Fibroblast of mammary gland (primary cell): ENCODE measurements at places on chromosomes 12 and 14.
A peak's percentile ranks its signal among the peaks of the same experiment; 100 is the strongest.

DNA sequence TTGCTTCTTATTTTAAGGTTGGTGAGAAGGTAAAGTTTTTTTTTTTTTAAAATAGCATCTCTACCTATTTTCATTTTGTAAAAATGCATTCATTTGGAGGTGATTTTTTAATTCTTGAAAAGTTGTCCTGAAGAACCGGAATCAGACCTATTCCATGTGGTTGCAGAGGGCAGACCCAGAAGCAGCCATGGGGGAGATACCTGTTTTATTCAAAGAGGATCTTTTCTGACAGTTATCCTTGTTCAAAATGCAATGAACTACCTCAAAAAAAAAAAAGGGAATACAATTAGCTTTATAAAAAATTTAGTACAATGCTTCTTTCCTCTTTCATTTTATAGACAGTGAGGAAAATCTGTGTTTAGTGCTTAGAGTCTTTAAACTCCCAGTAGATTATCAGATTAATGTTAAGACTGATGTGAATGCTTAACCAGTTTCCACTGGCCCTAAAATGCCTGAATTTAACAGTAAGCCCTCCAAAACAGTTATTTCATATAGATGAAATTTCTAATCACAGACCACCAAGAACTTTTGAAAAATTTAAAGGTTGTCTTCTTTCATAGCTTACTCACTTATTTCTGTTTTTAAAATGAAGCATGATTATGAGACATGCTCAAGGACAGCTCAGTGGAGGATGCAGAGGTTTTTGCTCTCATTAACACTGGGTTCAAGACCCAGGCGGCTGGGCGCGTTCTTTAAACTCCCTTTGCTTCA is 8.6 kb upstream of the NEMF start:
- DNase-seq: no peak

DNA sequence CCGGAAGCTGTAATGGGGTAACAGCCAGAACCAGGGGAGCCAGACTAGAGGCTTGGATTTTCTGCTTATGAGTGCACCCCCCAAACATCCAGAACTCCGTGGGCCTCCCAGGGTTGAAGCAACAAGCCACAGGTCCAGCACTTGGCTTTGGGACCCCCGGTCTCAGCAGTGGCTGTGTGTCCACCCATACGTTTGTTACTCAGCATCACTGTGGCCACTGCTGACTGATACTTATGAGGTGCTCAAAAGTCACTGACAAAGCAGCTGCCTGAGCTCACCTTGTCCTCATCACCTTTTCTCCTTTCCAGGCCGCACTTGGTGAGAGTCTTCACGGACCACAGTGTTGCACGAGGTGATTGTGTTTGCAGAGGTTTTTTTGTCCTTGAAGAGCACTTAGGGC is 145.6 kb upstream of the RFLNA start:
- no peak for DNase-seq

DNA sequence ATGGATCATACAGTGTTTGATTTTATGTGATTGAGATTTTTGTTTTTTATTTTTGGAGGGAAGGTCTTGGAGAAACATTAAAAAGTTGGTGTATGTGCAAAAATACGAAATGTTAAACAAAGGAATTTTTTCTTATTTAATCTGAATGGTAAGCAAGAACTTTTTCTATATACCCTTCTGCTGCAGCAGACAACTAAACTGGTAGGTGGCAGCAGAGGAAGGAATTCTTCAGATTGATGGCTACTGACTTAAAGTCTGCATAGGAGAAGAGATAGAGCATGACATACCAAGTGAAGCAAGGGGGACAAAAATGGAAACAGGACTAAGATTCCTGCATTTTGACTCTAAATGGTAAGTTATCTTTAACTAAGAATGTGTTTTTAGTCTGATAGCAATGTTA is 42.0 kb upstream of the A2ML1 start:
- peak; percentile 42 for DNase-seq

- no peak for DNase-seq
Observed at GRCh38 chr12:82857911-82858533, 171.3 kb downstream of the TMTC2 start.

GRCh38 chr14:104932676-104933631 is 8.3 kb downstream of the PLD4 start:
- DNase-seq: peak; percentile 76

GRCh38 chr12:83471341-83471740 is 784.6 kb downstream of the TMTC2 start:
- no peak for DNase-seq

DNA sequence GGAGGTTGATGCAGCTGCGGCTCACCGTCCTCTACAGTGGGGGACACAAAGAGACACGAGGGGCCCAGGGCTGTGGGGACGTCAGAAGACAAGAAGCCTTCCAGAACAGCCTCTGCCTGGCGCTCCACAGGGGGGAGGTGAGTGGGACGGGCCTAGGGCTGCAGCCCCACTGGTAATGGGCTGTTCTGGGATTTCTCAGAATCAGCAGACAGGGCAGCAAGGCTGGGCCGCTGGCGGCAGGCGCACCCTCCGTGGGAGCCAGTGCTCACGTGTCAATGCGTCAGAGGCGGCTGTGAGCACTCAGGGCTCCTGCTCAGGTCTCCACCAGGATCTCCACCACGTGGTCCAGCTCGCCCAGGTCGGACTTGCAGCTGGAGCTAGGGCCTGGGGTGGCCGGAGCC is 10.0 kb downstream of the CDCA4 start:
- DNase-seq: no peak

- peak; percentile 95 for DNase-seq
Observed at GRCh38 chr12:25276199-25276937, 25.6 kb upstream of the KRAS start.

- DNase-seq: no peak
Observed at GRCh38 chr12:119306593-119306992, 27.9 kb upstream of the CCDC60 start.
